ENCODE measurements at places on chromosomes 4 and X.

- no peak for DNase-seq
Observed at GRCh38 chr4:81723019-81723884, 251.5 kb upstream of the RASGEF1B start.

- no peak for DNase-seq
Observed at GRCh38 chrX:9055354-9055753, 21.4 kb upstream of the FAM9B start.

- DNase-seq = peak; percentile 66
Observed at GRCh38 chr4:170109586-170110284, 20.0 kb upstream of the AADAT start.

DNA sequence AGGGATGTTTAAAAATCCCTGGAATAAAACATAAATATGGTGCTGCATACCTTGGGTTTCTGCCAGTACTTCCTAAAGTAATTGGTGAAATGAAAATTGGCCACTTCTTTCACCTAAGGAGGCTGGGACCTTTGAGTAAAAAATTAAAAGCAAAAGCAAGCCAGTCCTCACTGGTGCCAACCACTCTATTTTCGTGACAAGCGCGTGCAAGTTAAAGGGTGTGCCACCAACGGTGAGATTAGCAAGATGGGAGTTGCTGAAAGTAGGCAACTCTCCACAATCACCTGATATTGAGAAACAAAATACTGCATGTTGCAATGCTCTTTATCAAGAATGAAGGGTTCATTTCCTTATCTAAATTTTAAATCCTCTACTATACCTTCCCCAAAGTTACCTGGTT, 19.7 kb upstream of the RTL9 start:
- no peak for DNase-seq

- DNase-seq = peak; percentile 87
Observed at GRCh38 chr4:141132709-141133145, 542 bp downstream of the RNF150 start.

DNA sequence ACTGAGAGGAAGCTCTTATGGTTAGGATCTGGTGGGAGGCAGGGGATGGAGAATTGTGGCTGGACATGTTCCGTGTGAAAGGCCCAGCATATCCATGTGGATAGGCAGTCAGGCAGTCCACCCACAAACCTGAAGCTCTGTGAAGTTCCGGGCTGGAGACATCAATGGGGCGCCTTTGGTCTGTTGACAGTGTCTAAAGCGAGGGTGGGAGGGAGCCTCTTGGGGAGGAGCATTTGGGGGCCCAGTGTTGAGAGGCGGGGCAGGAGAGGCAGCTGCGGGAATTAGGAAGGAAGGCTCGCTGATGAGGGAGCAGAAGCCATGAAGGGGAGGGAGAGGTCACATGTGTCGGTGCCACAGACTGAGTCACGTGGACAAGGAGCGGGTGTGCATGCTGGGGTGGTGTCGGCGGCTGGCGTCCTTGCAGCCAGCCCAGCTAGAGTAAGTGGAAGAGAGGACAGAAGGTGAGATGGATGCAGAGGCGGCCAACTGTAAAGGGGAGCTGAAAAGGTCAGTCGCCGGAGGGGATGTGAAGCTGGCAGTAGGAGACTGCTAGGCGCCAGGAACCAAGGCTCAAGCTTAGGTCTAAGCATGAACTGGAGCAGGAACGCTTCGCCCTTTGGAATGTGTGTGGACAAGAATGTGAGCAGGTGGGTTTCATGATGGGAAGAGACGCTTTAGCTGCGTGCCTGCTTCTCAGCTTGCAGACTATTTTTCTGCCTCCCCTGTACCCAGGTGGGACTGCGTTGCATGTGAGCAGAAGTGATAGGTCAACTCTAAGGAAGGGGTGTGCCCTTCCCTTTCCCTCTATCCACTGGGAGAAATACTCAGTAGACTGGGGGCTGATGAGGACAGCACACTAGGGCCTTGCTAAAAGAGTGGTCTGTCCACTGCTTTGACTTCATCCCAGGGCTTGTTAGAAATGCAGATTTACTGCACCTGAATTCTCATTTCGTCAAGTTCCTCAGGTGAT, 44.0 kb upstream of the TLR2 start:
- DNase-seq = no peak

DNA sequence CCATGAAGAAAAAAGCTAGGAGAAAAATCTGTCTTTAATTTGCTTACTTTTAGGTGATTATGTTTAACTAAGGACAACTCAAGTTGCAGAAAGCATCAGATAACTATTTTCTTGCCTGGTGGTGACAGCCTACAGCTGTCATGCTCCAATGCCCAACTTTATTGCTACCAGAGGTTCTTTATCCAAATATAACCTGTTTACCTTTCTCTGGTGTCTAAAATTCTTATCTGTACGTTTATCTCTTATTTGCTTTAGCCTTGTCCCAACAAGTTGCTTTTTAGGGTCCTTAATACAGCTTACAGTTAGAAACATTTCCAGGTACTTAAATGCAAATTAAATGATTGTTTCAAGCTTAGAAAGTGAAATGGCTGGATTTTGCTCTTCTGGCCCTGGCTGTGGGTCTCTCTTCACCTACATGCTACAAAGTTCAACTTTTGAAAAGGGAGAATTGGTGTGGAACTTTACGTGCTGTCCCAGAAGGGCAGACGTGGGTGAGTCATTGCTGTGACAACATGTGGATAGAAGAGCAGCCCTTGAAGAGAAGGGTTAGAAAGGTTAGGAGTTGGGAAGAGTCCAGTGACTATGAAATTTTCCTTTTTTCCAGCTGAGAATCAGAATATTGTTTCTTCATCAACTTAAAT, 60.7 kb downstream of the HPGD start:
- DNase-seq = no peak

- no peak for DNase-seq
Observed at GRCh38 chr4:152892974-152893373, 43.1 kb upstream of the FHDC1 start.

DNA sequence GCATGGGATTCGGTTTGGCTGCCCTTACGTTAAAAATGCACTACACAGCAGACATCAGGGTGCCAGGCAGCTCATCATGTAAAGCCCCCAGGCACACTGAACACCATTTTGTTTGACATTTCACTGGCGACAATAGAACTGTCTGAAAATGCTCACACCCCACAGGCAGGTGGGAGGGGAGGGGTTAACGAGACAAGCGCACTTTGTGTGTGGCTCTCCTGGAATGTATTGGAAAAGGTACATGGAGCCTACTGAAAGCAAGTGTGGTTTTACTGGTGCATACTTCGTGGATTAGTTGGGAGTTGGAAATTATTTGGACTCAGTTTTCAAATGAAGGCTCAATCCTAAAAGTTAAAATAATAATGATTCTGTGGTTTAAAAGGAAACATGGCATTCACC, 31.6 kb upstream of the PPARGC1A start:
- DNase-seq = no peak

DNA sequence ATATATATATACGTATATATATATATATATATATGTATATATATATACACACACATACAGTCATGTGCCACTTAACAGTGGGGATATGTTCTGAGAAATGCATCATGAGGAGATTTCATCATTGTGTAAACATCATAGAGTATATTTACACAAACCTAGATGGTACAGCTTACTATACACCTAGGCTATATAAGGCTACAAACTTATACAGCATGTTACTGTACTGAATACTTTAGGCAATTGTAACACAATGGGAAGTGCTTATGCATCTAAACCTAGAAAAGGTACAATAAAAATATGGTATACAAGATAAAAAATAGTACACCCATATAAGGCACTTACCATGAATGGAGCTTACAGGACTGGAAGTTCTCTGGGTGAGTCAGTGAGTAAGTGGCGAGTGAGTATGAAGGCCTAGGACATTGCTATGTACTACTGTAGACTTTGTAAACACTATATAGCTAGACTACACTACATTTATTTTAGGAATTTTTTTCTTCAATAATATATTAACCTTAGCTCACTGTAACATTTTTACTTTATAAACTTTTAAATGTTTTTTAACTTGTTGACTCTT, 13.2 kb upstream of the CCSER1 start:
- DNase-seq = no peak

Measured in AG20443 (cell line).